ENCODE measurements at places on chromosomes 7 and 10. TPM values are rescaled to one million over a fixed set of nuclear protein-coding genes. Genes with fewer than 3 reads are reported as not detected.

OR2F1 gene
- polyA plus RNA-seq = not detected

- DNase-seq = no peak
Observed at GRCh38 chr7:96669812-96670211, 39.8 kb downstream of the SEM1 start.

DNA sequence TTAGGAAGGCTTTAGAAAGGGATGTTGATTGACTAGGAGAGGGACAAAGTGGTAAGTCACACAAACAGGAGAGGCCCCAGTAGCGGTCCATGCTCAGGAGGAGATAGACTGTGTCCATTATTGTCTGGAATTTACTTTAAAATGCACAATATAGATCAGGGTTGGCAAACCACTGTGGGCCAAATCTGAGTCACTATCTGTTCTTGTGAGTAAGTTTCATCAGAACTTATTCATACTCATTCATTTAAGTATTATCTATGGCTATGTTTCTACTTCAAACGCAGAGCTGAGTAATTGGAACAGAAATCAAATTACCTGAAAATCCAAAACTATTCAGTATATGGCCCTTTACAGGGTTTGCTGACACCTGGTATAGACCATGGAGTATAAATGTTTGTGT lies 166.5 kb downstream of the COL28A1 start:
- no peak for DNase-seq

IFIT2 gene
- 11.4 TPM for polyA plus RNA-seq

VSTM2A gene
- polyA plus RNA-seq = not detected

DNA sequence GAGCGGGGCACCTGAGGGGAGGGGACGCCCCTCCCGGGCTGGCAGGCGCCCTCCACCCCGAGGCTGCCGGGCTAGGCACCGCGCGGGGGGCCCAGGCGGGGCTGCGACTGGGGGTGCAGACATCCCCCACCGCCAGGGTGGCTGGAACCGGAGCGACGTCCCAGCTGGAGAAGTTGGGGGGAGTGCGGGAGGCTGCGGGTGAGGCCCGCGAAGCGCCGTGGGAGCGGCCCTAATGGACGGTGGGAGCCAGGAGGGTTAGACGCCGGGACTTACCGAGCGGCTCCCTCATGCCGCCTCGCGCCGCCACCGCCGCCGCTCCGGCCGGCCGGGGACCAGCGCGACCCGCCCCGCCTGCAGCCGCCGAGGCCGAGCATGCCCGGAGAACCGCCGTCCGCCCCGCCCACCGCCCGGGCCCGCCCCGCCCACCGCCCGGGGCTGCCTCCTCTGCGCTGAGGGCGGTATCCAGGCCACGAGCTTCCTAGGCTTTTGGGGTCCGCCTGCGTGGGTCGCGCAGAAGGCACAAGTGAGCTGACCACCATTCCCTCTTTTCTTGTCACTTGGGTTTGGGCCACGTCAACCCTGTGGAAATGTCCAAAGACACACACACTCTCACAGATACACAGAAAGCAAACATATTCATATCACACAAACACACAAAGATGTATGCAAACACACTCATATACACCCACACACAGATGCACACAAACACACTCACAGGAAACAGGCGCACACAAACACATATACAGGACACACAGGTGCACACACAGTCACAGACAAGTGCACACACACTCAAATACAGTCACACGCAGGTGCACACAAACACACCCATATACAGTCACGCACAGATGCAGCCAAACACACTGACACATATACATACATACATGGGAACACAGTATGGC lies at the start of gene JCAD:
Gene JCAD, minus strand, starts transcription at position 378 of the 899 bp plus-strand sequence. CDS start 11,774 bp downstream, outside the sequence.
- no peak for DNase-seq

DNA sequence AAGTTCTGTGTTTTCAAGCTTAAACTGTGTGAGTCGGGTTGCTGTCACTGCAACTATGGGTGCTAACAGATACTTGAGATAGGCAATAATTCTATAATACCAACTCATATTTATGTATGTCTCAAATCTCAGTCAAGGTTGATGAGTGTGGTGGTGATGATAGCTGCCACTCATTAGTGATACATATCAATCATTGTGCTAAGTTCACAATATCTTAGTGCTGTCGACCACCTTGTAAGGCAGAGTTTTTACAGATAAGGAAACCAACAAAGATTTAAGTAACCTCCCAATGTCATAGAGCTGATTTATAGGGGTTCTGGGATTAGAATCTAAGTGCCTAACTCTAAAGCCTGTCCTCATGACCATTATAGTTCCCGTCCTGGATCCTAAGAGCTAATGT lies 82.5 kb downstream of the ELAPOR2 start:
- no peak for DNase-seq

Data from BJ (cell line).